ENCODE measurements at places on chromosomes 2 and 18. TPM values are rescaled to one million over a fixed set of nuclear protein-coding genes. Genes with fewer than 3 reads are reported as not detected.

LRP2 gene
- total RNA-seq: not detected

ZSWIM2 gene
- not detected for total RNA-seq

TMEM150A gene
- total RNA-seq: 18.1 TPM

PRKAG3 gene
- not detected for total RNA-seq

TDRD15 gene
- total RNA-seq: not detected

TFPI gene
- 0.59 TPM for total RNA-seq

EHD3 gene
- total RNA-seq: 11.5 TPM

AFF3 gene
- total RNA-seq: 125 TPM

NDC80 gene
- total RNA-seq: 7.7 TPM

RUFY4 gene
- not detected for total RNA-seq

DNA sequence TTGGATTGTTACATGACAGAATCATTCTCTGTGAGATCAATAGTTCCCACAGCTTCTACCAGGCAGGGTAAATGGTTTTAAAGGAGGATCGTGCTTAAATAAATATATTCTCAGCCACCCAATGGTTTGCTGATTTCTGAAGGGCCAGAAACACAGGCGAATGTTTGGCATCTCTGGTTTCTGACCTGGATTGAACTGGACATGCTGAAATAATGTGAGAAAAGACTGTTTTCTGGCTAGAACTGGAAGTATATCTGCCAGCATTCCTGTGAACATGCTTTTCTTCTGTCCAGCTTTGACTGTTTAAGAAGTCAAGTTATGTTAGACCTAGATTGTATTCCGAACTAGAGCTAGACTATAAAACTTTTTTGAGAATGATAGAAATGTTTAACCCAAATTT, 77.1 kb upstream of the COL3A1 start:
- no peak for DNase-seq

- peak; percentile 64 for DNase-seq
Measured at GRCh38 chr2:173854840-173855239, 110.3 kb downstream of the SP3 start.

GRCh38 chr2:29293830-29294438, 178.7 kb downstream of the CLIP4 start:
- DNase-seq: no peak

- DNase-seq: no peak
Measured at GRCh38 chr2:185335879-185336278, 402.7 kb upstream of the FSIP2 start.

GRCh38 chr2:207434899-207435465, 94.8 kb upstream of the CREB1 start:
- DNase-seq: no peak

GRCh38 chr2:10253596-10254372, 48.9 kb upstream of the HPCAL1 start:
- DNase-seq: peak; percentile 14

DNA sequence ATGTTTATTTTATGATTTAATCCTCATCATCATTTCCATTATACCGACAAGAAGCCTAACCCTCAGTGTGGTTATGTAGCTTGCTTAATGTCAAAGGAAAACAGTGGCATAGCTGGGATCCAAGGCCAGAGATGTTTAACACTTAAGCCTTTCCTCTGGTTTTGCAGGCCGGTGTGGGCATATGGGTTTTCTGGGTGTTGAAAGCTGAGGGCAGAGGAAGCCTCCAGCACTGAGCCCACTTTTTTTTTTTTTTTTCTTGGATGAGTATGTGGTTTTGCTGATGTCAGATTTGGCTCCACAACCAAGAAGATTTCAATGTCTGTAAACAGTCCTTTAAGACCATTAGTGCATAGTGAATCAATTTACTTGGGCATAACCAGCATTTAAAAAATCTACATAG, 41.3 kb downstream of the LHCGR start:
- no peak for DNase-seq

DNA sequence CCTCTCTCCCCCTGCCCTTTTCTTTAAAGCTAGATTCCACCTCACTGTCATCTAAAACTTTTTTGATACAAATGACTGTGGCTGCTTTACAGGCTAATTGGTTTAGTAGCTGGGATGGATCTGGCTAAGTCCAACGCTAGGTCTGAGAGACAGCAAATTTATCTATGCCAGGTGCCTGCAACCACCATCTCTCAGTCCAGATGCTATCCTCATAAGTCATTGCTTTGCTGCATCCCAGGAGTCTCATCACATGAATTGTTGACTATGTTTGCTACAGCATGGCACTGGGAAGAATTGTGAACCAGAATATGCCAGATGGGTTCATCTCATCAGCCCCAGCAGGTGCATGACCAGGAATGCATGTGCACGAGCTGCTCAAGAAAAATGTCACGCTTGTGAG, 100.0 kb upstream of the PID1 start:
- DNase-seq: no peak

- no peak for DNase-seq
Measured at GRCh38 chr2:40658941-40659340, 207.1 kb upstream of the SLC8A1 start.

DNA sequence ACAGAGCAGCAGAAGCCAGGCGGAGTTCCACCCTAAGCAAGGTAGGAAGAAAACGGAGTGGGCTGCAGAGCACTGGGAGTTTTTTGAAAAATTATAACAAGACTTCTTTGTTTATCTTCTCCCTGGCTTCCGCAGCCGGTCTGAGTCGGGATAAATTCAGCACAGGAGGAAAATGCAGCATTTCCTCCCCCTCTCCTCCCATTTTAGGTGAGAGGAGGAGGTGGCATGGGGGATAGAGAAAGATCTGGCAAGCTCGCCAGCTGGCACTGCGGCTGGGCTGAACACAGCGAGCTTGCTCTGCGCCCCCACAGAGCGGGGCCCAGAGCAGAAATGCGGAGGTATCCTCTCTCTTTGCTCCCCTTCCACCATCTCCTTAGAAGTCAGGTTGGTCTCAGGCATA, 17.7 kb upstream of the CHRNA1 start:
- no peak for DNase-seq

DNA sequence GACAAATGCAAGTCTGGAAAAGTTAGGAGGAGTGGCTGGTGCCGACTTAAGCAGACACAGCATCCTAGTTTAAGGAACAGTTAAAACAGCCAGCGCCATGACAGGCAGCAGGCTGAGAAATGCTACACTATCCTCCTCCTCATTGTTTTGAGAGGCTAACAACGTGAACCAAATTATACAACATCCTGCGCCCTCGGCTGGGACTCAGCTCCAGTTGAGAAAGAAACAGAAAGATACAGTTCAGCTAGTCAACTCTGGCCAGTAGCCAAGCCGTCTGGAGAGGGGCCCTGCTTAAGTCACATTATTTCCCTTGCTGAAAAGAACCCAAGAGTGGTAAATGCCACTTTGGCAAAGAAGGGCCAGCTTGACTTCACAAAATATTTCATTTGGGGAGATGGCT, 90.2 kb downstream of the BCL11A start:
- DNase-seq: no peak

GRCh38 chr18:55038162-55038561, 78.9 kb upstream of the CCDC68 start:
- no peak for DNase-seq

DNA sequence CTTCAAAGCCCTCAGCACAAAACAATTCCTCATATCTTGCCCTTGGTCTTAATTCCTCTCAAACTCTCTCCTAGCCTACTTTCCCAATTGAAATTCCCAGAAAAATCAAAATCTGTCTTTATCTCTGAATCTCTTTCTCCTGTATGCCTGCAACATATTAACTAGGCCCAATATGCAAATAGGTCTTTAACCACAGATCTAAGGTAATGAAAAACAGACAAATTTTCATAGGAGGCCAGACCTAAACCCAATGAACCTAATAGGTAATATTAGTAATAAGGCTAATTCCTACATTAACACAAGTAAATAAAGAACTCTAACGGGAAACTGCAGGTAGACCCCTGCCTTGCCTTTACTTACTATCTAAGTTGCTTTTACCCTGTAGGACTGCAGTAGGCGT, 41.4 kb downstream of the WDR33 start:
- DNase-seq: no peak

DNA sequence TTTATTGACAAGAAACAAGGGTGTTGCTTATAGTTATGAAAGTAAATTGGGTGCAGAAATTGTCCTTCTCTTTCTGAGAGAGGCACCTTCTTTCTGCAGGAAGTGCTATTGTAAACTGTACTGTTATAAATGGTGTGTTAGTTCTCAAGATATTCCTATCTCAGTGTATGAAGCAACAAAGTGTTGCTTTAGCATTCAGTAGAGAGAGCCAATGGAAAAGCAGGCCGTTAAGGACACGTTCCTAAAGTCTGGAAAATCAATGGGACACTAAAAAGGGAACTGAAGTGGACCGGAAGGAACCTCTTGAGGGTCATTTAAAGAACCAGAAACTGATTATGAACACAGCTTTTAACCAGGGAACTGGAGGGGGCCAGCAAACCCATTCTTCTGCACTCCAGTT, 510.0 kb upstream of the ZEB2 start:
- no peak for DNase-seq

- no peak for DNase-seq
Measured at GRCh38 chr2:235511187-235511661, 17.4 kb downstream of the AGAP1 start.

- DNase-seq: no peak
Measured at GRCh38 chr18:24470022-24470618, 9.7 kb downstream of the HRH4 start.

DNA sequence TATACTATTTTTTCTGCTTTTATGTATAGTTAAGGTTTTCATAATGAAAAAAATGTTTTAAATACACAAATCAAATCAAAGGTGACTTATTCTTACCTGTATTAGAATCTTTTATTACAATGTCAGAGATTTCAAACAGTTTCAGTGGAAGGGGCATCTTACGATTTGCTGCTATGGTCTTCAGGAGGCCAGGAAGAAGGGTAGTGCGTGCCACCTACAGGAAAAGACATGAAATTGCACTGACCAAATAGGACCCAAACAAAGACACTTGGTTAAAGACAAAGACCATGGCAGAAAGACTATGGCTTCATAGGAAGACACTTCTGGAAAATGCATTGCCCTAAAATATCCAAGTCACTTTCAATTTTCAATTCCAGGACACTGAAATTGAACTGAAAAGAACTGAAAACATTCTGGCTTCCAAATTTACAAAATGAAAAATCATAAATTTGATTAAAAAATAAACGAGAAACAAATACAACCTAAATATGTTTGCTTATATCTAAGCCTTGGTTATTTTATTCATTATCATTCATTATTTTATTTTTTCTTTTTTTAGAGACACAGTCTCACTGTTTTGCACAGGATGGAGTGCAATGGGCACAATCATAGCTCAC, 42.1 kb downstream of the FARSB start:
- DNase-seq: no peak

GRCh38 chr2:22056621-22057132, 932.9 kb downstream of the TDRD15 start:
- DNase-seq: no peak

GRCh38 chr18:47146206-47146605, 4.1 kb downstream of the HDHD2 start:
- no peak for DNase-seq

GRCh38 chr2:156436497-156437085, 412 bp downstream of the GPD2 start:
- no peak for DNase-seq
